GDM1 (cell line): ENCODE measurements at places on chromosomes 6 and 20.

- DNase-seq: no peak
Observed at GRCh38 chr6:33105386-33105785, 29.6 kb downstream of the HLA-DPB1 start.

DNA sequence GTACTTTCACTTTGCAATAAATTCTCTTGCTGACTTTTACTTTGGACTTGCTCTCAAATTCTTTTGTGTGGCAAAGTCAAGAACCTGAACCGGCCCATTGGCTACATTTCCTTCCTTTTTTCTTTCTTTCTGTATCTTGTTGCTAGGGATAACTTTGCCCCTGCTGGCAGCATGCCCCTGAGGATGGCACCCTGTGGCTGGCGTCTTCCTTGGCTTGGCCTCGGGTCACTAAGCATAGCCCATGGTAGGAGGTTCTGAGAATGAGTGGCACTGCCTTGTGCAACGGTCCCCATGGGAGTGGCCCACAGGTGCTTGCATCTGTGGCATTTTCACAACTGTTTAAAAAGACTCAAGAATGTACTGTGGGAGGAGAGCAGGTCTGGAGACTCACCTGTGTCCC, 14.0 kb upstream of the HLA-F start:
- no peak for DNase-seq

- no peak for DNase-seq
Observed at GRCh38 chr6:128161839-128162238, 261.0 kb upstream of the THEMIS start.

- DNase-seq: peak; percentile 89
Observed at GRCh38 chr6:136289327-136289578, 393 bp downstream of the BCLAF1 start.

DNA sequence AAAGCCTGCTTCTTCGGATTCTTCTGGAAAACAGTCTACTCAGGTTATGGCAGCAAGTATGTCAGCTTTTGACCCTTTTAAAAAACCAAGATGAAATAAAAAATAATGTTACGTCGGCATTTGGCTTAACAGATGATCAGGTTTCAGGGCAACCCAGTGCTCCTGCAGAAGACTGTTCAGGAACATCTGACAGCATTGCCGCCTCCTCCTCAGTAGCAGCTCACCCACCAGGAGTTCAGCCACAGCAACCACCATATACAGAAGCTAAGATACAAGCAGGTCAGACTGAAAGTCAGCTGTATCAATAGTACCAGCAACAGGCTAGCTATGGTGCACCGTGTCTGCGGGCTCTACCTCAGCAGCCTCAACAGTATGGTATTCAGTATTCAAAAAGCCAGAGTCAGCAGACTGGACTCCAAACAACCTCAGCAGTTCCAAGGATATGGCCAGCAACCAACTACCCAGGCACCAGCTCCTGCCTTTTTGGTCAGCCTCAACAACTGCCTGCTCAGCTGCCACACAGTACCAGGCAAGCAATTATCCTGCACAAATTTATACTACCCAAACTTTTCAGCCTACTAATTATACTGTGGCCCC, 51.9 kb downstream of the BTBD9 start:
- DNase-seq: no peak

DNA sequence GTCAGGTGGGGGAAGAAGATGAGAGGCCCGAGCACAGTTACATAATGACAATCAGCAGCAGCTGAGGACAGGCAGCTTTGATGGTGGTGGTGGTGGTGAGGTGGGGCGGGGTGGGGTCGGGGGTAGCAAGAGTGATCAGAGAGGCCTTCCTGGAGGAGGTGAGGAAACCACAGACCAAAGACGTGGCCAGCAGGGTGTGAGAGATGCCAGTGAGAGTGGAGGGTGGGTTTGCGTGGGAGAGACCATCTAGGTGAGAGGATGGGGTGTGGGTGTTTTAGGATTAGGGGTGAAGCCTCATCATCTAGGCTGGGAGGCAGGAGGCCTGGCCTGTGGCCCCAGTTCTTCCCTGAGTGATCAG, 76.0 kb upstream of the TOX2 start:
- DNase-seq: no peak

DNA sequence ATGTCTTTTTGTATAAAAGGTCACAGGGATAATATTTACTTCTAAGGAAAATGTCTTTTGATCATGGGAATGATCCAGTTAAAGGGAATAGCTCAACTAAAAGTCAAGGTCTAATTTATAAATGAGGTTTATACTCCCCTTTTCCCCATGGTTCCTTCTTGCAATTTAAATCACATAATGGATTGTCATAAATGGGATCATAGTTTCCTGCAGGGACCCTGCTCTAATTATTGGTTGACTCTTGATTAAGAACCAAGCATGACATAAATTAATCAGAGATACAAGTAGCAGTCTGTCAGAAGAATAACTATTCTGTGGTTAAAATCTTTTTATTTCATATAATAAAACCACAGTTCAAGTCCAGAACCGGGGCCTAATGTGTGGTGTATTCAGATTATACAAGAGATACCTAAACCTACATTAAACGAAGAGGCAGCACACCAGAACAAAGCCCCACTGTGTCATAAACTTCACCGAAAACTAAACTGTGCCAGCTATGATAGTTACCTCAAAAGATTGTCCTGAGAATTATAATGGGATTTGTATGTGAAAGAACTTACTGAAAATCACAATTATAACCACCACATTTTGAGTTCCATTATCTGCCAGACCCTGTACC, 43.0 kb upstream of the CD83 start:
- no peak for DNase-seq

DNA sequence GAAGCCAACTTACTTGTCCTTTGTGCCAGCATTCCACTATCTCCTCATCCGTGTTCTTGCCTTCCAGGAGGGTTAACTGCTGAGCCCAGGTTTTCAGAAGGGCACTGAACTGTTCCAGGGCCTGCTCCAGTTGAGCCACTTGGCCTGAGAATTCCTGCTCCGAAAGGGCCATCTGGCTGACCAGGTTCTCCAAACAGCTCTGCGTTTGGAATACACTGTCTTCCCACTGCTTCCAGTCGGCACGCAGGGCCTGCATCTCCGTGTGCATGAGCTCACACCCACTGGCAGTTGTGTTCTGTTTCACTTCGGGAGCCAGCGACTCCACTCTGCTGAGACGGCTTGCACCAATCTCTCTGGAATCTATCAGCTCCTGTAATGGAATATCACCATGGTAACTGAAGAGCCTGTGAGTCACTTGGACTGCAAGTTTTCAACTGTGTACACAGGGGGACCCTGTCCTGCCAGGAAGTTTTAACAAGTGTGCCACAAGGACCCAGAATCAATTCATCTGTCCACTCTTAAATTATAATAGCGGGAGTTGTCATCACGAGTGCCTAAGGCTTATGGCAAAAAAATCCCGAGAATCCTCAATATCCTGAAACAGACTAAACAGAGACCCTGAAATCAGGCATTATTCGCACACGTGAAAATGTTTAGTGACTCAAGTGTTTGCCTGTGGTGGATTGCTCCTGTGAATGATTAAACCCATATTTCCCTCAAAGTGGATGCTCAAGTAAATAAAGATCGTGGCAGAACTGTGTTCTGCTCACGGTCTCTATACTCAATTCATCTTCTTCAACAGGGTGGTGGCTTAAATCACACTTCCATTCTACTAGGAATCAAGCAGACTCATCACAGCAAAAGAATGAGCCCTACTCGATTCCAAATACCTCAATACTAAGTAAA, 255.9 kb downstream of the SYNE1 start:
- DNase-seq: no peak

DNA sequence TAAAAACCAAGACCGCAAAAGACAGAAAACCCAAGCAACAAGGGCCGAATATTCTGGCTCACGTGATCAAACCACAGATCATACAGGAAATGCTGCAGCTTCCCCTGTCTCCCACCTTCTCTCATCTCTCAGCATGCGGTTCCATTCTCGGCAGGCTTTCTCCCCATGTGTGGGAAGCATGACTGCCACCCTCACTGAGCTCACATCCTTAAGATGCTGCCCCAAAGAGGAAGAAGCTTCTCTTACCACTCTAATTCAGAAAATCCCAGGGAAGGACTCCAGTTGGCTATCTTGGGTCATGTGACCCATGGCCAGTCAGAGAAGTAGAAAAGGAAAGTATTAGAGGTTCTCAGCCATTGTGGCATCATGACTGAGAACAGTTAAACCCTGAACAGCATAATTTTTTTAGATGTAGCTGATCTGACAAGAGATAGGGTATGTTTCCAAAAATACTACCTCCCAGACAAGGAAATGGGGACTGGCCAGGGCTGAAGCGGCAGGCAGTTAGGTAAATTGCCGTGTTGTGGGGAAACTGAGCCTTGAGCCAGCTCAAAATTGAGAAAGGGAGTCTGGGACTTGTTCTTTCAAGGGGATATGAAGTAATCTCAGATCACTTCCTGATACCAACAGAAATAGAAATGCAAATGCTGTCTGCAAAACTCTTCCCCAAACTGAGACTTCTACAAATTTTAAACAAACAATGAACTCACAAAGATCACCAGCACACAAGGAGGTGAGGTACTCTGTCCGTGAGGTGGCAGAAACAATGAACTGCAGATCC, 37.1 kb upstream of the GRM4 start:
- no peak for DNase-seq

DNA sequence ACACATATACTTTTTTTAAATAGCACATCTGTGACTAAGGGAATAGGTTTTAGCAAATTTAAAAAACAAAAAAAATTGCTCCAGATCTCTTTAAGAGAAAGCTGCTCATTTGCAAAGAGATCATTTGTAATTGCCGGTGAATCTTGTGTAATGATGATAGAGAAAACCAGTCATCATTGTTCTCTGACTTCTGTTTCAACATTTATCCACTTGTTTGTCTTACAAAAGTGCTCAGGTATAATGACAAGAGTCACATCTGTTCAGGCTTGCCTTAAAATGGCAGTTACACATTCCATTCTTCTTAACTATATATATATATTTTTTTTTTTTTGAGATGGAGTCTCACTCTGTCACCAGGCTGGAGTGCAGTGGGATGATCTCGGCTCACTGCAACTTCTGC, 165.2 kb downstream of the AIG1 start:
- DNase-seq: no peak

DNA sequence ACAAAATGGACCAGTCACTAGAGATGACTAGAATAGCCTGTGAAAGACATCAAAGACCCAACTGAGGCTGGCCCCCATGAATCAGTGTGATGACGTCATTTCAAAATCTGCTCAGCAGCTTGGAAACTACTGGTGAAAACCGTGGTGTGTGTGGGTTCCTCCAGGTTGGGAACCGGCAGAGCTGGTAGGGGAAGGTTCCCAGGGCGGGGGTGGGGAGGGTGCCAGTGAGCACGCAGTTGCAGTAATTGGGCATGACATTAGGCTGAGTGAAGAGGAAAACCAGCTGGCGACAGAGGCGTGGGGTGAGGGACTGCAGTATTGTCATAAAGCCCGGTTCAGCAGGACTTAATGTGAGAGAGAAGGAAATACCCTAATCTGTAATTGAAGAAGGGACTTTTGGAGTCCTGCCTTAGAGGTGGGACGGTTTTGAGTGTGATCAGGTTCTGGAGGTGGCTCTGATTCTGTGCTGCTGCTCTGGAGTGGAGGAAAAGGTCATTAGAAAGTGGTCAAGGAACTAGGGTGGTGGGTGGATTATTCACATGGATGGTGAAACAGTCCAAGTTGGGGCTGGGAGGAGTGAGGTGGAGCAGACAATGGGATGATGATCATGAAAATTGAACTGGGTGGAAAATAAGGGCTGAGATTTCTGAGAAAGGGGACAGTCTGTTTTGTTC, 52.0 kb upstream of the MTHFD1L start:
- DNase-seq: no peak

- DNase-seq: no peak
Observed at GRCh38 chr6:137013738-137014602, 30.8 kb downstream of the IL20RA start.

- no peak for DNase-seq
Observed at GRCh38 chr6:114052141-114052540, 81.2 kb upstream of the HDAC2 start.
